ENCODE measurements at places on chromosomes 7 and 10. TPM values are rescaled to one million over a fixed set of nuclear protein-coding genes. Genes with fewer than 3 reads are reported as not detected.

Gene CUBN
- total RNA-seq: 2.5 TPM

Gene H2BK1
- 1.8 TPM for total RNA-seq

- no peaks in the 10 kb centered on the region for H3K4me1 ChIP-seq
- no peak for DNase-seq
- peaks cover 5% of the 10 kb centered on the region for H3K27me3 ChIP-seq
- no peak overlapping the region for H3K4me3 ChIP-seq
- H3K27ac ChIP-seq: no peak overlapping the region
Measured at GRCh38 chr7:132073920-132074589, 502.2 kb downstream of the PLXNA4 start.

DNA sequence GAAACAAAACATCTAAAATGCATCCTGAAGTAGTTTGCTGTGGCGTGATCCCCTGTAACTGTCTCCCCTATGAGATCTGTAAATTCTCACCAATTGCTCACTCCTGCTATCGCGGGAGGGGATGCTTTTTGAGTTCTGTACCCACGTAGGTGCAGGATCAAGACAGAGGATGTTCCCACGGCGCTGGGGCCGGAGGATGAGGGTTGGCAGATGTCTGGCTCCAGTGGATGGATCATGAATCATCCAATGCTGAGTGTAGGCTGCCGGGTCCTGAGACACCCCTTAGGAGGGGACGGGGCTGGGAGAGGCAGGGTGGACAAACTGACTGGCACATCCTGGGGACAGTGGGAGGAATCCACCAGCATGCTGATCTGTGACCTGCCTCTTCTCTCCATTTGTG is 224.4 kb downstream of the USP6NL start:
- no peaks in the 10 kb centered on the region for H3K36me3 ChIP-seq
- DNase-seq: no peak
- H3K27ac ChIP-seq: no peak overlapping the region
- H3K4me3 ChIP-seq: no peak overlapping the region
- H3K4me1 ChIP-seq: peaks cover 3% of the 10 kb centered on the region

Measured in activated B cell treated with CpG ODN at 0.5 μM for 24 hours (primary cell).